ENCODE measurements at places on chromosomes 7 and 10. TPM values are rescaled to one million over a fixed set of nuclear protein-coding genes. Genes with fewer than 3 reads are reported as not detected.

The HK1 gene
- 104 TPM for total RNA-seq

The NYAP1 gene
- 6.0 TPM for total RNA-seq

The SAMD9L gene
- 13.8 TPM for total RNA-seq

The FAM204A gene
- total RNA-seq: 75.2 TPM
